ENCODE measurements at places on chromosomes 4 and X. TPM values are rescaled to one million over a fixed set of nuclear protein-coding genes. Genes with fewer than 3 reads are reported as not detected.

STPG2 gene
- not detected for polyA plus RNA-seq

SLC34A2 gene
- not detected for polyA plus RNA-seq

PI4K2B gene
- 9.5 TPM for polyA plus RNA-seq

AKAP4 gene
- polyA plus RNA-seq: not detected

SGMS2 gene
- 0.15 TPM for polyA plus RNA-seq

XAGE2 gene
- polyA plus RNA-seq: not detected

NCAPG gene
- polyA plus RNA-seq: 2.8 TPM

HS6ST2 gene
- polyA plus RNA-seq: 43.0 TPM

MAGED4 gene
- polyA plus RNA-seq: 320 TPM

BANK1 gene
- not detected for polyA plus RNA-seq

IL2 gene
- not detected for polyA plus RNA-seq

UGT8 gene
- polyA plus RNA-seq: 0.42 TPM

PPARGC1A gene
- 7.0 TPM for polyA plus RNA-seq

TMPRSS11B gene
- not detected for polyA plus RNA-seq

SPANXB1 gene
- polyA plus RNA-seq: not detected

OTUD5 gene
- 35.9 TPM for polyA plus RNA-seq

PDE6B gene
- polyA plus RNA-seq: 3.2 TPM

HSFX2 gene
- 1.3 TPM for polyA plus RNA-seq

GLRA3 gene
- polyA plus RNA-seq: 0.76 TPM

SYTL4 gene
- polyA plus RNA-seq: 0.11 TPM

FGFR3 gene
- 0.54 TPM for polyA plus RNA-seq

DOCK11 gene
- polyA plus RNA-seq: 37.2 TPM

SRD5A3 gene
- polyA plus RNA-seq: 13.9 TPM

INPP4B gene
- polyA plus RNA-seq: 0.30 TPM

TIMM8A gene
- polyA plus RNA-seq: 3.1 TPM

FAM53A gene
- 0.78 TPM for polyA plus RNA-seq

SLC4A4 gene
- 9.2 TPM for polyA plus RNA-seq
